ENCODE measurements at places on chromosomes 16 and 17. TPM values are rescaled to one million over a fixed set of nuclear protein-coding genes. Genes with fewer than 3 reads are reported as not detected.

DNA sequence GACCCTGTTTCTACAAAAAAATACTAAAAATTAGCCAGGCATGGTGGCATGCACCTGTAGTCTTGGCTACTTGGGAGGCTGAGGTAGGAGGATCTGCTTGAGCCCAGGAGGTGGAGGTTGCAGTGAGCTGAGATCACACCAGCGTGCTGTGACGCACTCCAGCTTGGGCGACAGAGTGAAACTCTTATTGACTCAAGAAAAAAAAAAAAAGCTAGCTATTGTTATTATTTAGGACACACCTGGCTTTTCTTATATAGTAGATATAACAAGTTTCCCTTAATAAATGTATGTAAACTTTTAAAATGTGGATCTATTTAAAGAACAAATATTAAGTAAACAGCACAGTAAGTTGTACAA lies 1.8 kb downstream of the RABEP2 start:
- no peak for DNase-seq

GRCh38 chr17:29588017-29588561 lies 1.4 kb downstream of the GIT1 start:
- DNase-seq: no peak

DNA sequence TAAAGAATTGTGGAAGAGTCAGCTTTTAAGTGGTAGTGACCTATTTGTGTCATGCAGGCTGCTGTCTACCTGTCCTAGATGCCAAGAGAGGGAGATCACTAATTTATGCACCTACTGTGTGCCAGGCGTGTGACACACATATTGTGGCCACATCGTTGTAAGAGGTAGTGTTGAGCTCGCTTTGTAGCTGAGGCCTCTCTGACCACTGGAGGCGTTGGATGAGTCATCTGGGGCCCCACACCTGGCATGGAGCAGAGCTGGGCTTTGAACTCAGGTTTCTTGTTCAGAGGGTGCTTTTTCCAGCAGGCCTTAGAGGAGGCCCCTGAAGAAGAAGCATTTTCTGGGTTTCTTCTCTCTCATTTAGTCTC lies 52.3 kb upstream of the LGALS9 start:
- DNase-seq: peak; percentile 24

The TAC4 gene
- polyA plus RNA-seq: not detected

DNA sequence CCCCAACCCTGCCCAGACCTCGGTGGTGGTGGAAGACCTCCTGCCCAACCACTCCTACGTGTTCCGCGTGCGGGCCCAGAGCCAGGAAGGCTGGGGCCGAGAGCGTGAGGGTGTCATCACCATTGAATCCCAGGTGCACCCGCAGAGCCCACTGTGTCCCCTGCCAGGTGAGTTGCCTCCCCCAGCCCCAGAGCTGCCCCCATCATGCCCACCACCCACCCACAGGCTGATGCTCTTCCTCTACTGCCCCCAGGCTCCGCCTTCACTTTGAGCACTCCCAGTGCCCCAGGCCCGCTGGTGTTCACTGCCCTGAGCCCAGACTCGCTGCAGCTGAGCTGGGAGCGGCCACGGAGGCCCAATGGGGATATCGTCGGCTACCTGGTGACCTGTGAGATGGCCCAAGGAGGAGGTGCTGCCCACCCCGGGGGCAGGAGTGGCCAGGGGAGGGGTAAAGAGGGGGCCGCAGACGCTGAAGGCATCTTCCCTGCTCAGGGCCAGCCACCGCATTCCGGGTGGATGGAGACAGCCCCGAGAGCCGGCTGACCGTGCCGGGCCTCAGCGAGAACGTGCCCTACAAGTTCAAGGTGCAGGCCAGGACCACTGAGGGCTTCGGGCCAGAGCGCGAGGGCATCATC lies 8.4 kb downstream of the GALK1 start:
- no peak for DNase-seq

GRCh38 chr16:31214708-31215286 lies 878 bp downstream of the TRIM72 start:
- no peak for DNase-seq

GRCh38 chr16:14437426-14437825 lies 192.6 kb downstream of the PARN start:
- DNase-seq: no peak

DNA sequence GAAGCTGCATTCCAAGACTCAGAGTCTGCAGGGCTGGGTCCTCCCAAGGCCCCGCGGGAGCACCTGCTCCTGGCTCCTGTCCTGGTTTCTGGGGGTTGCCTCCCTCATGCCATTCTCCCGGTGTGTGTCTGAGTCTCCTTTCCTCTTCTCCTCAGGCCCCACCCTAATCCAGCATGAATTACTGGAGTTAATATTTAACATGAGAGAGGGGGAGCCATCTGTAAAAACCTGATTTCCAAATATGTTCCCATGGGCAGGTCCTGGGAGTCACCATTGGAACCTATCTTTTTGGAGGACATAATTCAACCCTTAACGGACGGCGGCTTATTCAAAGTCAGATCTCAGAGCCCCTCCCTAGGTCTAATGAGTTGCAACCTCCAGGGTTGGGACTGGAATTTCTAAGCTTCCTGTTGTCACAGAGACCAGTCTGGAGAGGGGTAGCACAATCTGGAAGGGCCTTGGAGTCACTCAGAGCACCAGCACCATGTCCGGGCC lies 5.4 kb downstream of the C17orf99 start:
- DNase-seq: no peak

- DNase-seq: no peak
These were observed 4.5 kb downstream of the CCL18 start for GRCh38 chr17:36068524-36068923.

GRCh38 chr17:42422412-42422957 lies 571 bp downstream of the CAVIN1 start:
- DNase-seq: peak; percentile 59

DNA sequence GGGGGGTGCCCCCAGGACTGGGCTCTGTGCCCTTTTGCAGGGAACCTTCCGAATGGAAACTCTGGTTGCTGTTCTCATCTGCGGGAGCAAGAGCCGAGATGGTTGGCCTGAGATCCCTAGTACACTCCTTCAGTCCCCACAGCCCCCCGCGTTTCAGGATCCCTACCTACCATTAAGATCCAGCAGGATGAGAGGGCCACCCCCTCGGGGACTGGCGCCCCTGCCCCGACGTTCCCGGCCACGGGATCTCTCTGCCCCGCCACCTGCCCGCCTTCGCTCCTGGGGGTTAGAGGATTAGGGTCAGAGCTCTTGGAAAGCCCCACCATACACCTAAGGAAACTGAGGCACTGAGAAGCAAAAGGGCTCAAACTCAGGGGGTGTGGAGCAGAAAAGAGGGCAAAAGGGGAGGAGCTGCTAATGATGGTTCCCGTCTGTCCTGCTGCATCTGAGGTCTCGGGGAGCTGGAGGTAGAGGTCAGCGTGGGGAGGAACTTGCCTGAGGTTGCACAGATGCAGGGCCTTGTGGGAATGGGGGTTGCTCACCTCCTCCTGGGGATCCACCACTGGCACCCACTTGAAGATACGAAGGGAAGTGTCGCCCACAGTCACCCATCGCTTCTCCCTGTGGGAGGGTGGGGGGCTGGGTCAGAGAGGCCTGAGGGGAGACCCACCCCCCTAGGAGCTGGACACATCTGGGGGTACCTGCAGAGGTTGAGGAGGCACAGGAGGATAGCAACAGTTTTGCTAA lies 1.0 kb downstream of the BCL7C start:
- DNase-seq: no peak

GRCh38 chr17:56723421-56723820 lies 110.3 kb downstream of the C17orf67 start:
- no peak for DNase-seq

- DNase-seq: no peak
These were observed 1.0 kb upstream of the MFAP4 start for GRCh38 chr17:19387921-19388521.

The SLC38A8 gene
- not detected for polyA plus RNA-seq

GRCh38 chr16:29815032-29815721 lies 775 bp upstream of the PAGR1 start:
- no peak for DNase-seq

The TTYH2 gene
- polyA plus RNA-seq: 0.23 TPM

The MILR1 gene
- polyA plus RNA-seq: 2.5 TPM

DNA sequence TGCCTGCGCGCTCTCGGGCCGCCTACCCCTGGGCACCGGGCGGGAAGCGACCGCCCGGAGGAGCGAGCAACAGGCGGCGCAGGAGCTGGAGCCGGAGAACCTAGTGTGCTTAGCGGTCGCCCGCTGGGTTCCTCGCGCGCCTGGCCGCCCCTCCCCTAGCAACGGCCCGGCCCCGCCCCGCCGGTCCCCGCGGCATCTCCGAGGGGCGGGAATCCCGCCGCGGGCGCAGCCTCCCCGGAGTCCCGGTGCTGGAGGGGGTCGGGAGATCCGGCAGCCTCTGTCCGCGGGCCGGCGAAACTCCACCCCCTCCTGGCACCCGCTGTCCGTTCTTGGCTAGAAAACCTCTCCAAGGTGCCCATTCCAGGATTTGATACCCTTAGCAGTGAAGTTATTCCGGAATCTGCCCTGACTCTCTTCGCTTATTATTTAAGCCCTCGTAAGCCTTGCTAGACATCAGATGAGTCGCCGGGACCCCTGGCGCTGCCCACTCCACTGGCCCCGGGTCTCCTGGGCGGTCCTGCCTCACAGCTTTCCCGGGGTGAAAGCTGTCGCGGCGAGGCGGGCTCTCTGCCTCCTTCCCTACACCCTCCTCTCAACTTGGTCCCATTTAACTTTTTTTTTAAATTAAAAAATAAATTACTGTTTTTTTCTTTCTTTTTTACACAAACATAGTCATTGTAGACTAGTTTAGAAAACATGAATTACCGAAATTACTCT lies at the start of gene RPRML:
TSS of gene RPRML (minus strand) at position 107 of the 717 bp plus-strand sequence. CDS start 246 bp downstream, outside the sequence.
- peak; percentile 14 for DNase-seq

- no peak for DNase-seq
These were observed 389.8 kb downstream of the CA10 start for GRCh38 chr17:51768706-51769105.

GRCh38 chr17:28369684-28370034 lies 448 bp downstream of the VTN start:
- no peak for DNase-seq

GRCh38 chr17:80673152-80673920 lies 128.7 kb downstream of the RPTOR start:
- DNase-seq: no peak

- DNase-seq: no peak
These were observed at the start of gene TMEM238L for GRCh38 chr17:10803830-10804475. TSS of gene TMEM238L (minus strand) at chr17:10804099. CDS start at chr17:10803963, 136 bp downstream.

The CCDC40 gene
- 0.82 TPM for polyA plus RNA-seq

- DNase-seq: no peak
These were observed 1.8 kb downstream of the ST3GAL2 start for GRCh38 chr16:70437017-70437581.

DNA sequence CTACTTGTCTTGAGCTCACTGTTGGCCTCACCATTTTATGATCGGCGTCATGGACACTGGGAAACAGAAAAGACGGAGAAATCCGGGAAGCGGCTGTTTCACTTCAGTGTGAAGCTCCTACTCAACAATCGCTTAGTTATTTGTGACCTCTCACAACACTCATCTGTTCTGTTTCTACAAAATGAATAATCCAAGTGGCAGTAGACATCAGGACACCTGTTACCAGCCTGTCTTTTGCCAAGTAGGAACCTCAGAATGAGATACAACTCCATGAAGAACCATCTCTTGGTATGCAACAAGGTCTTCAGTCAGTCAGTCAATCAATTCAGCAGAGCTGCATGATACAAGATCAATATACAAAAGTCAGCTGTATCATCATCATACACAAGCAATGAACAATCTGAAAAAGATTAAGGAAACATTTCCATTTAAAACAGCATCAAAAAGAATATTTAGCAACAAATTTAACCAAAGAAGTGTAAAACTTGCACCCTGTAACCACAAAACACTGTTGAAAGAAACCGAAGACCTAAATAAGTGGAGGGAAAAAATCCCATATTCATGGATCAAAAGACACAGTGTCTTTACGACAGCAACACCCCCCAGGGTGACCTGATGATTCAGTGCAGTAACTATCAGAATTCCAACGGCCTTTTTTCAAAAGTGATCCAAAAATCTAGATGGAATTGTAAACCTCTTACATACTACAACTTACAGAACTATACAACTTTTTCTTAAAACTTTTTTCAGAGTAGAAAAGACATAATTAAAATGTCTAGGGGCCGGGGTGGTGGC lies 63.4 kb downstream of the ANKRD11 start:
- DNase-seq: no peak

GRCh38 chr17:36999471-36999870 lies 50.7 kb downstream of the AATF start:
- no peak for DNase-seq

GRCh38 chr16:51473091-51473490 lies 322.0 kb upstream of the SALL1 start:
- DNase-seq: no peak

GRCh38 chr17:7613769-7614424 lies 800 bp downstream of the FXR2 start:
- DNase-seq: peak; percentile 37

The TP53TG3B gene
- polyA plus RNA-seq: not detected

DNA sequence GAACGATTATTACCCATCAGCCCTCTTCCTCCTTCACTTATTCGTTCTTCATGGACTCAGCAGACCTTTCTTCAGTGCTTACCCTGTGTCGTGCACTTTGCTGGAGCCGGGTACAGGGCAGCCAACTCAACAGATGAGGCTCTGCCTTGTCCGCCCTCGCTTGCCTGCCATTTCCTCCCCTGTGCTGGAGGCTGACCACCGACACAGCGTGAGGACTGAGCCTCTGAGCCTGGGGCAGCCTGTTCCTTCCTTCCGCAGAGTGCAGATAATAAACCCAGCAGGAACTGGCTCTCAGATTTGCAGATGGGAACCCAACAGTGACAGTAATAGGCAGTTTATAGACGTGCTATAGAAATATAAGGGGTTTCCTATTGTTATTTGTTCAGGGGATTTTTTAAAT lies 7.0 kb upstream of the SLC39A11 start:
- DNase-seq: no peak

The SMPD3 gene
- not detected for polyA plus RNA-seq

- DNase-seq: peak; percentile 32
These were observed 26.1 kb downstream of the METTL16 start for GRCh38 chr17:2485543-2485942.

GRCh38 chr16:4283441-4283840 lies 10.6 kb upstream of the TFAP4 start:
- DNase-seq: no peak

The KRT9 gene
- polyA plus RNA-seq: 0.35 TPM
